Activated T-cell treated with anti-CD3 and anti-CD28 coated beads for 4 hours (primary cell): ENCODE measurements at places on chromosomes 5 and 9.
A peak's percentile ranks its signal among the peaks of the same experiment; 100 is the strongest.

- no peak for DNase-seq
These were observed 54.5 kb upstream of the HNRNPA0 start for GRCh38 chr5:137808503-137809135.

GRCh38 chr9:125586172-125586511 is 120.9 kb downstream of the MAPKAP1 start:
- no peak for DNase-seq

- DNase-seq = no peak
These were observed 39.6 kb downstream of the KCNT1 start for GRCh38 chr9:135741276-135742219.

DNA sequence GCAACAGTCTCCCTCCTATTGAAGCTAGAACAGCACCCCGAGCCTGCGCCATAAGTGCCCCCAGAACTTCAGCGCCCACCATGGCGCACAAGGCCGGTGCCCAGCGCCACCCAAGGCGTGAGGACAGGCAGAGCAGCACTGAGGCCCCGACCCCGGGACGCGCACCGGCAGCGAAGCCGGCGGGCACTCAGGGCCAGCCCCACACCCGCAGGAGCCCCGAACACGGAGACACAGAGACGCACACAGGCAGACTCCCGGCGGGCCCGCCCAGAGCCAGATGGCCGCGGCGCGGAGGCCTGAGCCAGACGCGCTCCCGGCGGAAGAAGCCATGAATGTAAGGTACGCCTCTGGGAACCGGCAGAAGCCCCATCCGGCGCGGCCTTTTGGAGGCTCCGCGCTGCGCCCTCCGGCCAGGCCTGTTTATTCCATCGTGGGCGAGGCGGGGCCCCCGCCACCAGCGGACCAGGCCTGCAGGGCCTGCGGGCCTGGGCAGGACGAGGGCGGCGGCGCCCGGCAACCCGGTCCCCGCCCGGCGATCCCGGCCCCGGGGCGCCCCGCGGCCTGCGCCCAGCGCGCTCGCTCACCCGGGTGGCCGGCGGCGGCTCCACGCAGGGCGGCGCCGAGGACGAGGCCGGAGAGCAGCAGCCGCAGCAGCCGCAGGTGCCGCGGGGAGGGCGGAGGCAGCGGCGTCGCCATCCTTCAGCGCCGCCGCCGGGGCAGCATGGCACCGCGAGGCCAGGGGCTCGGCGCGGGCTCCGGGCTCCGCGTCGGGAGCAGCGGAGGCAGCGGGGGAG is 486 bp downstream of the NPDC1 start:
- no peak for DNase-seq

DNA sequence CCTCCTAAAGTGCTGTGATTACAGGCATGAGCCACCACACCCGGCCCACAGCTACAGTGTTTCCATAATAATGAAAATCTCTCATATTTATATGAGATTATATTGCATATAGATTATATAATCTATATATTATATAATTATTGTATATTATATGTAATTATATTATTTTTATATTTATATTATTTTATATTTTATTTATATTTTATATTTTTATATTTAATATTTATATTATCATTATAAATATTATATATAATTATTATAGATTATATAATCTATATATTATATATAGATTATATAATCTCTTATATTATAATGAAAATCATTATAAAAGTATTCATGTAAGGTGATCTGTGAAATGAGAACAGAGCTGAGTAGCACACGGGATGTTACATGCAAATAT is 11.5 kb downstream of the ANKRD18B start:
- no peak for DNase-seq

- no peak for DNase-seq
These were observed 15.5 kb upstream of the TARS1 start for GRCh38 chr5:33425314-33425713.

DNA sequence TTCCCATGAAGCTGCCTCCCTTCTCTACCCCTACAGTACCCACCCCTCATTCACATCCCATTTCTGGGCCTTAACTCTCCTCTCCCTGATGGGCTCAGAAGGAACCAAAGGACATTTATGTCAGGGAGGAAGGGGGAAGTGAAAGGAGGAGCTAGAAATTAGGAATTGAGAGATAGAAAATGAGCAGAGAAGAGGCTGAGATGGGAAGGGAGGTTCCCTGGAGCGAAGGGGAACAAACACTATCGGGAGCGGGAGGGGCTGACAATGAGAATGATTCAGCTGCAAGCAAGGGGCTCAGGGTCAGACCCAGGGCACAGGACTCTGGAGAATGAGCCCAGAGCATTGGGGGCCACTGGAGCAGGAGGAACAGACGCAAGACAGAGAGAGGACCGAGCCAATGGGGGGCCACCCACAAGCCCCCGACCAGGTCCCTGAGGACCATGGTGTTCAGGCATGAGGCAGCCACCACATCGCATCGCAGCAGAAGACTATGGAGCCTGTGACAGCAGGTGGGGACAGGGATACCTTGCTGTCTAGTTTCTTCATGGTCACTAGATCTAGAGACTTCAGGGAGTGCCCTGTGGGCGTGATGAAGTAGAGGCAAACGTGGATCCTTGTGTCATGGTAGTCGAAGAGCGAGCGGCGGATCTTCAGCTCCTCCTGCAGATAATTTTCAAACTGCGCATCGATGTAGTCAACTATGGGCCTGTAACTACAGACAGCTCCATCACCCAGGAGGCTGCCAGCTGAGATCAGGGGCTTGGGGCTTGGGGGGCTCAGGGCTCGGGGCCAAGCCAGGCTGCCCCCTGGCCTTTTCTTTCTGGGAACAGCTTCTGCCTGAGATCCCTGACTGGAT is 13.6 kb downstream of the SEPTIN8 start:
- no peak for DNase-seq

GRCh38 chr5:131379723-131380122 is 115.9 kb downstream of the CDC42SE2 start:
- DNase-seq = peak; percentile 54

DNA sequence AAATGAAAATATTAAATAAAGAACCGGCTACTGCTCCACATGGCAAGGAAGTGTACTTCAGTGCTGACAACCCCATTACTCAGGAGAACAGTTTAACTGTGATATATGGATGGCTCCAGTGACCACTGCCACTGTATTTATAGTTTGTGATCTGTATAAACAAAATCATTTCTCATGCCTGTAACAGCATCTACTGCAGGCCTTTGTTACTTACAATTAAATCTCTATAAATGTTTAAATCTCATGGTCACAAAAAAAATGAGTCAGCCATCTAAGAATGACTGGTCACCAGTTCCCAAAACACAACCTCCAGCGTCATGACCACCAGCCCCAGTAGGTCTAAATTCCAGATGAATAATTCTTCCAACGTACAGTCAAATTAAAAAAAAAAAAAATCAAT is 24.6 kb downstream of the SERINC5 start:
- DNase-seq = no peak

DNA sequence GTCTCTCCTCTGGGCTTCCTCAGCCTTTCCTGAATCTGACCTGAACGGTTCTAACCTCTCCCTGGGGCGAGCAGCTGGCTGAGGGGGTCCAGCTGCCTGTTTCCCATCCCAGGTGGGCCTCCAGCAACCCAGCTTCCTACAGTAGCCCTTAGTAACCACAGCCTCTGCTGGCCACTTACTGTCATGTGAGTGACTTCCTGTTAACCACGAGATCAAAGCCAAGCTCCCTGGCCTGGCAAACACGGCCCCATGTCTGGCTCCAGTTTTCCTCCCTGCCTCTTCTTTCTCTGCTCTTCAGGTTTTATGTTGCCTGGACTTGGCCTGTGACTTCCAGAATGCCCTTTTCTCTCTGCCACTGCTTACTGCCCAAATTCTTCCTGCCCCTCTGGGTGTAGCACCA is 47.2 kb upstream of the DAB2IP start:
- DNase-seq = no peak

- DNase-seq = no peak
These were observed 368.4 kb downstream of the MAN2A1 start for GRCh38 chr5:110058175-110058574.

DNA sequence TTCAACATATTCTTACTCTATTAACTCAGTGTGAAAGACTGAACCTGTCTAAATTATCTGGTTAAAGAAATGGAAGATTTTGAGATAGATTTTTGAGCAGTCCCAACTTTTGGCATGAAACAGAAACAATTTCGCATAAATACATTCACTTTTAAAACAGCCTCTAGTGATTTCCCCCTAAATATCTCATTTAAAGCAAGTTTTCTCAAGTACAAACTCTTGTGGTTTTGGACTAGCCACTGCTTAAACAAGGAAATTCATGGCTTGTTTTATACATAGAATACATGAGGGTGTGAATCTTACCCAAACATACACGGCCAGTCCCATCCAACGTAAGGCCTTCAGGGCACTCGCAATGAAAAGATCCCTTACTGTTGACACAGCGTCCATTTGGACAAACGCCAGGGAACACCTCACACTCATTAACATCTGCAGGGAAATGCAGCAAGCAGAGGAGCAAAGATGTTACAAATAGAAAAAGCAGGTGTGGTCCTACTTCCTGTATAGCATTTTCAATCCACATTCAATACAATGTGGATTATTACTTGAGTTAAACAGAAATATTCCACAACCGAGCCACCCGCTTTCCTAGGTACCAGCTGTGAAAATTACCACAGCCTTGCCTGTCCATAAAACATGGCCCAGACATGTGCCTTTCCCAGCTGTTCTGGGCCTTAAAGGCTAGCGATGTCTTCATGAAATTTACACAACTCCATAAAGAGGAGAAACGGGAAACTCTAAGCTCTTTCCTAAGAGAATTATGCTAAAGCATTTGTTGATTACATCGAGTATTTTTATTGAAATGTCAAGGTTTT is 188.8 kb downstream of the FBN2 start:
- no peak for DNase-seq

DNA sequence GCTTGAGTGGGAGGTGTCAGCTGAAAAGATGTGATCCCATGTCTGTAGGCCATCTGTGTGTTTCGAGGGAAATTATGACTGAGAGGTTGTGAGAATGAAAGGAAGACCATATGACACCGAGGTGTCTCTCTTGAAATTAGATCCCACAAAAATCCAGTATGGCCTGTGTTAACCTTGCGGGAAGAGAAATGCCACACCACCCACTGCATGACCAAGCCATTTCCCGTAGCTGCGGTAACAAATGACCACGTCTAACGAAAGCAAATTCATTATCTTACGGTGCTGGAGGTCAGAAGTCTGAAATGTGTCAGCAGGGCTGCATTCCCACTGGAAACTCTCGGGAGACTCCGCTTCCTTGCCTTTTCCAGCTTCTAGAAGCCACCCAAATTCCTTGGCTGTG is 11.6 kb downstream of the C9orf57 start:
- no peak for DNase-seq

GRCh38 chr9:98869866-98870265 is 62.4 kb downstream of the GALNT12 start:
- no peak for DNase-seq

- DNase-seq = no peak
These were observed 17.5 kb upstream of the SLC9A3 start for GRCh38 chr5:541539-542318.
